ENCODE measurements at places on chromosomes 3 and 15.
A peak's percentile ranks its signal among the peaks of the same experiment; 100 is the strongest.

DNA sequence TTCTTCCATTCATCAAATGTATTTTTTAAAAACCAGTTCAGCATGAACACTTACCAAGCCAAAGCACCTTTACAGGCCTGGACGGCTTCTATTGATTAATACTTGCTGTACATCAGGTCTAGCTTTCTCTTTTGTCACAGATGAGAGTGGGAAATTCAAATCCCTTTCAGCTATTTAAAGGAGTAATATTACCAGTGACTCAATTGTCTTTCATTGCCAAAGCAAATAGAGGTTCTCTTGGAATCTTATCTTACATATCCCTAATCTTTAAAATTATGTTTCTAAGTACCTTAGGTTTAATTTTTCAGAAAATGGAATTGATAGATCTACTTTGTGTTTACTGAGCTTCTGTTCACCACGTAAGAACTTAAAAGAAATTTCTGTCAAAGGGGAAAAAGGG, 922.9 kb downstream of the NSUN3 start:
- no peak for DNase-seq

GRCh38 chr3:111911446-111911845, 52.4 kb downstream of the PHLDB2 start:
- no peak for DNase-seq

GRCh38 chr3:46896386-46896785, 18.9 kb downstream of the PTH1R start:
- DNase-seq = no peak

DNA sequence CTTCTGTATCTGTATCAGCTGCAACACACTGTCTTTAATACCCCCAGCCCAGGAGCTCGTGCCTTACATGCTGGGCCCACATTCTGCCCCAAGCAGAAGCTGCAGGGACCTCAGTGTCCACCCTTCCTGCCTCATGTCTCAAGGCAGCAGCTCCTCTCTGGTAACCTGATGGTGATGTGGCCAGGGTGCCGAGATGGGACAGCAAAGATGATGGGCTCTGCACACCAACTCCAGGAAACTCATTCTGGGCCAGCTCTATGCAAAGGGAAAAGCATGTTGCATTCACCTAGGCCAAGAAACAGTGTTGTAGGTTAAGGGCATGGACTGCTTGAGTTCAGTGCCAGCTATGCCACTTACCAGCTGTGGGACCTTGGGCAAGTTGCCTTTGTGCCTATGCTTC, 79.5 kb upstream of the PRR23C start:
- DNase-seq = no peak

DNA sequence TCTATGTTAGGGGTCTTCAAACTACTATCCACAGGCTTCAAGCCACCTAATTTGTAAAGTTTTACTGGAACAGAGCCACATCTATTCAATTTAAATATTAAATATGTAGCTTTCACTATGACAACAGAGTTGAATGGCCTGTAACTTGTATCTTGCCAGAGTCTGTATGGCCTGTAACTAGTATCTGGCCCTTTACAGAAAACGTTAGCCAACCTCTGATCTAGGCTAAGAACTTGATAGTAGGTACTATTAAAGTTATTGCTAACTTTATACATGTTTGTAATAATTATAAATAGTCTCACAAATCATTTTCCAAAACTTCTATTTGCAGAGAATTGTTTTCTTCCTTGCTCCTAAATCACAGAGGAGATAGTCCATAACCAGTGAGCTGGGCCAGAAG, 40.0 kb downstream of the ANKRD28 start:
- DNase-seq = no peak

GRCh38 chr3:113436809-113437208, 4.5 kb downstream of the CFAP44 start:
- DNase-seq = no peak

DNA sequence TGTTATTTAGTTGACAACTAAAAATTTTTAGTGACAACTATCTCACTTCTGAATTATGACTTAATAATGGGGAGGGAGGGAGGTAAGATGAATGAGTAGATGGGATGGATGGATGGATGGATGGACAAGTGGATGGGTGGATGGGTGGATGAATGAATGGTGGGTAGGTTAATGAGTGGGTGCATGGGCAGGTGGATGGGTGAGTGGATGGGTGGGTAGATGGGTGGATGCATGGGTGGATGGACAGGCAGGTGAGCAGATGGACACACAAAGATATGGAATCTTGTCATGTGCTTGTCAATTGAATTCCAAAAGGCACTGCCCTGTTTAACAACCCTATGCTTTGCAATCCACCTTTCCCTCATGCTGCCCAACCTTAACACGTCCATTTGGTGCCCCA, 41.5 kb downstream of the KLHL25 start:
- DNase-seq = no peak

- no peak for DNase-seq
These were observed 407.1 kb downstream of the LSAMP start for GRCh38 chr3:116037954-116038911.

GRCh38 chr3:123586968-123587367, 2.1 kb upstream of the HACD2 start:
- no peak for DNase-seq

DNA sequence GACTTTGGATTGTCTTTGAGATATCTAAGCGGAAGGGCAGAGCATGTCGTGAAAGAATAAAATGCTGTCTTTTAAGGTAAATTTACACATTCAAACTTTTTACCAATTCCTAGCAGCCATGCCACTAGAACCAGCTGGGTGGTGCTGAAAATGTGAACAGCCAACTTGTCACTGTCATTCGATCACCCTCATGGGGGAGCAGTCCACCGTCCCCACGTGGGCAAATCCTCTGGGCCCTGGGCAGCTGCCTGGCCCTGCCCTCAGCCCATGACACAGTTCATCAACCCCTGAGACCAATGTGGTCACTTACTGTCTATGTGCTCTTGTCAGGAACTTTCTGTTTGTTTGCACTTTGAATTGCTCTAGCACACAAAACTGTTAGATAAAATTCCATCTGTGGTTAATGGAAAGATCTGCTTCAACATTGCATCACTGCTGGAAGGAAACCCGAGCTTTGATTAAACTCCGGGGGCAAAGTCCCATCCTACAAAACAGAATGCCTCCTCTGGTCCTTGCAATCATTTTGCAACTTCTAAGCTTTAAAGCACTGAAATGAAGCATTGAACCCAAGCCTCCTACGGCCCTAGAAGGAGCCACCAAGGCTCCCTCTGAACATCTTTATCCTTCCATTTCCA, 50.1 kb downstream of the PCSK6 start:
- DNase-seq = no peak

DNA sequence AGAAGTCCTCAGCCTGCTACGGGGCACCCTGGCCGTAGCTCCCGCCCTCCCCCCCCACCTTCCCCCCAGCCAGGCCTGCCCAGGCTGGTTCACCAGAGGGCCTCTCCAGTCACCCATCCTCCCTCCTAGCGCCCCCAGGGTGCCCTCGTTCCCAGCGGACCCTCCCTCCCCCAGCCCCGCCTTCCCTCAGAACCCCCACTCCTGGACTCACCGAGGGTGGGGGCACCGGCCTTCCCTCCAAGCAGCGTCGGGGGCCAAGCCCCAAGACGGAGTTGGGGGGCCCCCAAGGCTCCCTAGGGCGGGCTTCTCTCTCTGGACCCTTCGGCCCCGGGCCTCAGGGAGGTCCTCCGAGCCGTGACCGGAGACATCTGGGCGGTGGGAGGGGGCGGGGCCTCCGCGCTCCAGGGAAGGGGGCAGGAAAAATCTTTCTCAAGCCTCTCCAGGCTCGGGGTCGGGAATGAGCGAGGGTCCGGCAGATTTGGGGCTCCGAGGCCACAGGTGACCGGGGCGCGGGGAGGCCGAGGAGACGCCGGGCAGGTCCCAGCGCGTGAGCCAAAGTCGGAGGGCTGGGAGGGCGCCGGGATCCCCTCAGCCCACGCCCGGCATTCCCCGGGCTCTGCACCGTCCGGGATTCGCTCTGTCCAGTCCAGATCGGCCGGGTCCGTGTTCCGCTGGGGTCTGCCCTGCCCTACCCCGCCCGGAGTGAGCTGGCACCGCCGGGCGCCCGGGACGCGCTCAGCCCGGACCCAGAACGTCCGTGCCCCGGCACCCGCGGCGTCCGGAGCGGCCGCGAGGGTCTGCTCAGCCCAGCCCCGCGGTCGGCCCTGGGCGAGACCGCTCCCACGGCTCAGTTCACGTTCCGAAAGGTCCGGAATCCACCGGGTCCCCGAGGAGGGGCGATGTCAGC, 999 bp downstream of the INSYN1 start:
- no peak for DNase-seq

GRCh38 chr15:38668898-38669391, 104.3 kb upstream of the RASGRP1 start:
- no peak for DNase-seq

GRCh38 chr3:123884203-123884831, at the start of gene MYLK:
Gene MYLK, minus strand, starts transcription at chr3:123884332. Its CDS starts 90,491 bp downstream, at chr3:123793841.
- DNase-seq = peak; percentile 99

DNA sequence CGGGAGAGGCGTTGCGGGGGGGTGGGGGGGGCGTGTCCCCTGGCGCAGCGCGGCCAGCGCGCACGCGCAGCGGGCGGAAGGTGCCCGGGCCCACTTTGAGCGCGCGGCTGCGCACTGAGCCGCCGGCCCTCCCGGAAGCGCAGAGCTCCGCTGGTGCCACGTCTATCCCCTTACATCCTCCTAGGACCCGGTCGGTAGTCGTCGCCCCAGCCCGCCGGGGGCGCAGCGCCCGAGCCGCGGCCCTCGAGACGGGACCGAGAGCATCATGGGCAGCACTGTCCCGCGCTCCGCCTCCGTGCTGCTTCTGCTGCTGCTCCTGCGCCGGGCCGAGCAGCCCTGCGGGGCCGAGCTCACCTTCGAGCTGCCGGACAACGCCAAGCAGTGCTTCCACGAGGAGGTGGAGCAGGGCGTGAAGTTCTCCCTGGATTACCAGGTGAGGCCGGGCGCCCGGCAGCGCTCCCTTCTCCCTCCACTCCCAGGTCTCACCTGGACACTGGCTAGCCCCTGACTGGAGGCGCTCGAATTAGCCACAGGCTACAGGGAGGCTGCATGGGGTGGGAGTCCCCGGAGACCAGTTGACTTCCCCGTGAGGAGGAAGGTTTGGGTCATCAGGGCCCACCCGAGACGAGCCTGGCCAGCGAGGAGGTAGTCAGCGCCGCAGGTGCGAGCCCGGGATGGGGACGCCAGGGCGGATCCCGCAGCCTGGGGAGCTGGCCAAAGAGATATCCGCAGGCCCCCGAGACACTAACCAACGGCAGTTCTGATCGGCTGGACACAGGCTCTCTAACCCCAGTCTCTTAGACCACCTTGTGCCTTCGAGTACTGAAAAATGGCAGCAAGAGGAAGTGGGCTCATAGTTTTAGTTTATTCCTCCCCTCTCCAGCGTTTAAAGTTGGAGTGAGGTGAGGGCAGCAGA, at the start of gene TMED3:
Gene TMED3 (plus strand): TSS at position 128 of the 916 bp plus-strand sequence. CDS start 138 bp downstream, at position 266.
- DNase-seq = peak; percentile 83

- no peak for DNase-seq
These were observed 209.4 kb downstream of the DIPK2A start for GRCh38 chr3:144181062-144181461.

- no peak for DNase-seq
These were observed 36.9 kb upstream of the UBE2E2 start for GRCh38 chr3:23166276-23166675.

GRCh38 chr15:80473286-80474223, 69.4 kb downstream of the ARNT2 start:
- DNase-seq = no peak

Measured in NCI-H146 (cell line).